ENCODE measurements at places on chromosomes 4 and X.

GRCh38 chr4:2765832-2766526, 9.8 kb upstream of the TNIP2 start:
- no peak for DNase-seq

- DNase-seq, result no peak
Measured at GRCh38 chr4:94519019-94519418, 67.3 kb downstream of the PDLIM5 start.

DNA sequence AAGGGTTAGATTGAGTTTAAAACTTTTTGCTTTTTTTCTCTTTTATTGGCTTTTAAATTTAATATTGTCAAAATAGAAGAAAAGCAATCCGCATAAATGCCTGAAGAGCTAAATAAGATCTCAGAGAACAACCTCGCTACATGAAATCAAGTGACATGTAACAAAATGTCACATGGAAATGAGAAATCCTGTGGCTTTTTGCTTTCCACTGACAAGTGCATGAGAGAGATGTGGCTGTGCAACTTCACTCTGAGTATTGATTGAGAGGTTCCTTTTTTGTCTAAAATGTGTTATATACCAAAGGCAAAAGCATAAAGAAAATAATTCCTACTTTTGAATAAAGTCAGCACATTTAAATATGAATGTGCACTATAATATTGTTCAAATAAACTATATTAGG, 263.5 kb downstream of the MAPK10 start:
- no peak for DNase-seq

GRCh38 chr4:10115797-10116568, 616 bp downstream of the WDR1 start:
- peak; percentile 63 for DNase-seq

GRCh38 chr4:3847211-3847940, 81.2 kb downstream of the ADRA2C start:
- no peak for DNase-seq

DNA sequence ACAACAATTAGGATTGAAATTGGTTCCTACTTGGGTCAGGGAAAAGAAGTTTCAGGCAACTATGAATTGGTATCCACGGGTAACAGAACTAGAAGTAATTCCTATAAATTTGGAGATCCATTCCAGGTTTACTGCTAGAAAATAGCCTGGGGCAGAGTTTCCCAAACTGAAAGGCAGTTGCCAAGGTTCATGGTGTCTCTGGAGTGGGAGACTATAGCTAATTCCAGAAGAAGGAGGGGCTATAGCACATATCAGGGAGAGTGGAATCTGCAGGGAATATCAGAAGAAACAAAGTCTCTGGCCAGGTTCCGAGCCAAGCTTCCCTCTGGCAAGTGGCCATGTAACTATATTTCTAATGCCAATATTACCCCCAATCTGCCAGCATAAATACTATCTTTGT, 166.3 kb downstream of the GALNTL6 start:
- DNase-seq, result no peak

DNA sequence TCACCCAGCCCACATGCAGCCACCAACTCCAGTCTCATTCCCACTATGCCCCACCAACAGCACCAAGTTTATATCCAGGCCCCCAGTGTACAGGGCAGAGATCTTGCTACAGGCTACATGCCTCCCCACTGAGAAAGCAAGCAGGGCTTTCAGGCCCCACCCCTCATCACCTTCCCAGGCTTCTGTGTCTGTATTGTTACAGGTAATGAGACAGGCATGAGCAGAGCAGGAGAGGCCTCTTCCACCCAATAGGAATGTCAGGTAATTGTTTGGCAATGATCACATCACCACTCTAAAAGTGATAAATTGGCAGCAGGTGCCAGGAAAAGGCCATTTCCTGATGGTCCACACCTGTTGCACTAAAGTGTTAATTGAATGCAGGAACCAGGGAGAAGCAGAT, 102.5 kb downstream of the ZNF518B start:
- DNase-seq, result no peak

- no peak for DNase-seq
Measured at GRCh38 chrX:108420481-108420880, 17.7 kb downstream of the COL4A6 start.

DNA sequence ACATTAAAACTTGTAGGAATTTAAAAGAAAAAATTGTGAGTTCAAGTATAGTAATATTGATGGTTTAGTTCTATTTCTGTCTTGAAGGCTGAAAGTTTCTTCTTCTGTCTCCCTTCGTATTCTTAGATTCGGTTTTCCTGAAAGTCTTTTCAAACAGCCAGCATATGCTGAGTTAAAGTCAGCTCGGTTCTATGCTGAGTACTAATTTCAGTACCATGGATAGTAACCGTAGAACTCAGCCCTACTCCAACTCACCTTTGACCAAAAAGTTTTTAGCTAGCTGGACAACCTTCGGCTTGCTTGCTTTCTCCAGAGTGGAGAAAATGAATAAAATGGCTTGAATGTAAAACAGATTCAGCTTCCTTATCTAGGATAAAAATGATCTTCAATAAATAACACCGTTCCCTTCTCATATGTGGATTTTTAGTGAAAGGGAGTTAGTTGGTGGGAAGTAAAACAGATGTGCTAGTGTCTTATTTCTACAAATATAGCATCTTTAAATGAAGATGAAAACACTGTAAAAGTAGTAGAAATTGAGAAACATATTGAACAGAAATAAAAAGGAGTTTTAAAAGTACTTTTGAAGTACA, 5.2 kb downstream of the POU4F2 start:
- no peak for DNase-seq

DNA sequence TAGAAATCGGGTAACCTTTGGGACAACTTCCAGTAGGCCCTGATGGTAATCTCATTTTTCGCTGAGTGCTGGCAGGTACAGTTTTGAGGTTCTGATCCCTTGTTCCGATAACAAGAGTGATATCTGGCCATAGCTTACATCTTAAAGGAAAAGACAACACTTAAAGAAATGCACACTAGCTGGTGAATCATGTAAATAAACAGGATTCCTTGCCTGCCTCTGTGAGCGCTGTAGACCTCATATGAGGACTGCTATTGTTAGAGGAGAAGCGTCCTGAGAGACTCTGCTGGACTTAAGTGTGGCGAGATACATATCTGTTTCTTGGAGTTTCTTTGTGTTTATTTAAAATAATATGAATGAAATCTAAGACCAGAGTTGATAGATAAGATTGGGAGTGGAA, 149.3 kb upstream of the SLC4A4 start:
- DNase-seq, result no peak

DNA sequence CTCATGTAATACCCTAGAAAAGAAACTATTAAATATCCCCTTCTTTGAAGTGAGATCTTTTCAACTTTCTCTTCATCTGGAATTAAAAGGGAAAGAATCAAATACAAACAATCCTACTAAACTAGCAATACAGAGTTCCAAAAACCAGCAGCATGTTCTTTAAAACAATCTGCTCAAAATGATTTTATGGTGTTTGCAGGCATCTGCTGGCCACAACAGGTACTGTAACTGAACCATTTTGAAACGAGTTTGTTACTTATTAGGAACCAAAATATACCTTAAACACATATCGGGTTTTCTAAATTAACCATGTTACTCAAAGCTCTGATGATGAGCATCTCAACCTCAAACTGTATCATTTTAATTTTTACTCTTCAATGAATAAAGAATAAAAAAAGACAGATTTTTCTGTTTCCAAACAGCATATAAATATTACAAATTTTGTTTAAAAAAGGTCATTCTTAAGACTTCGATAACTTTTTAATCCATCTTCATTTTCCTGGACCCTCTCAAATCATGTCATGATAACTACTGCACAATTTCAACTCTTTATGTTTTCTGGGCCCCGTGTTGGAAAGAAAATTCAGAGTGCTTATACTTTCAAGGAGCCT, 56.5 kb downstream of the ARAP2 start:
- no peak for DNase-seq

- DNase-seq, result no peak
Measured at GRCh38 chr4:38144031-38144430, 183.8 kb downstream of the PTTG2 start.

GRCh38 chr4:176779421-176779820, 13.3 kb downstream of the VEGFC start:
- no peak for DNase-seq

DNA sequence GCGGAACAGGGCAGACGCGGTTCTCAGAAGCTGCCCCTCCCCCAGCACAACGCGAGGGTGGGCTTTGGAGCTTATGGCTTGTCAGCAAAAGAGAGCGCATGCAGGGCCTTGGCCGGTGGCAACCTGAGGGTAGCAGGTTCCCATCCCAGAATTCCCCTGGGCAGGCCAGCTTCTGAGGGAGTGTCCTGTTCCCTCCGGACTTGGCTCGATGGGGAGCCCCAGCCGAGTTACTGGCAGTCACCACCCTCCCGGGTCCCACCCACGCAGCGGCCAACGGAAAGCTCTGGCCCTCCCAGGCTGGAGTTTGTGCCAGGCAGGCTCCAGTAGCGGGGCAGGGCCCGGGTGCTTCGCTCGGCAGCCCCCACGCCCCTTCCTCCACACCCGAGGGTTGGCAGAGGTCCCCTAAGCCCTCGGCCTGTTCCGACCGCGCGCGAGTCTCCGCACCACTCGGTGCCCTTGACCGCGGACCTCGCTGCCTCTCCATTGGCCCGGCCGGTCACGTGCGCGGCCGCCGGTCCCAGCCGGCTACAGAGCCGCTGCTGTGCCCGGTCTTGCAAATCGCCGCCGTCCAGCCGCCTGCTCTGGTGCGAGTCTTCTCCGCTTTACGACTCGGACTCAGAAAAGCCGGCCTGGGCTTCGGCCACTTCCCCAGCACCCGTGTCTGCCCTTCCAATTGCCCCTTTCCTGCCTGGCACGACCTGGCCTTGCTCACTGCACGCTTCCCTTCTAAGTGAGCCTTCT, 20.9 kb upstream of the MTM1 start:
- DNase-seq, result no peak

DNA sequence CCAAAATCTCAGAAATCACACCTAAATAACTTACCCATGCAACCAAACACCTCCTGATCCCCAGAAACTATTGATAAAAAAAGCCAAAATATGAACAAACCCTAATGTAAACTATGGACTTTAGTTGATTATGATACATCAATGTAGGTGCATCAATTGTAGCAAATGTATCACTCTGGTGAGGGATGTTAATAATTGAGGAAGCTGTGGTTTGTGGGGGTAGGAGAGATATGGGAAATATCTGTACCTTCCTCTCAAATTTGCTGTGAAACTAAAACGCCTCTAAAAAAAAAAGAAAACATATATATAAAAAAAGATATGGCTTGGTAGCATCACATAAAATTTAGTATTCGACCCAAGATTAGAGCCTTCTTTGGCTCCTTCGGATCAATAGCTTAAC, 144.3 kb upstream of the CPEB2 start:
- no peak for DNase-seq

GRCh38 chr4:130760246-130760645, 1664.3 kb downstream of the C4orf33 start:
- no peak for DNase-seq

DNA sequence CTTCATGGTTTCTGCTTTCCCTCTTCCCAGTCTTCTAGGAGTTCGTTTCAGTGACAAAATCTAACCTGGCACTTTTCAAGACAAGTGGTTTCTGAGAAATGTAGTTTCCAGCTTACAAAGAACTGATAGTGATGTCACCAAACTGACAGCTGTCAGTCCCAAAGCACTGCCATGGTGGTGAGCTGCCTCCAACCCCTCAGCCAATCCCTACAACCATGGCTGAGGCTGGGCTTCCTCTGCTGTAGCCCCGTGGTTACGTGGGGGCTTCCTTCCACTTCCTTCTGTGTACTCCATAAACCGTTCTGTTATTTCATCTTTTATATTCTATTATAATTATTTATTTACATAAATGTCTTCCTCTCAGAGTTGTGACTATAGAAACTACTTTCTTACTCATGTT, 198.6 kb upstream of the AGA start:
- DNase-seq, result no peak

DNA sequence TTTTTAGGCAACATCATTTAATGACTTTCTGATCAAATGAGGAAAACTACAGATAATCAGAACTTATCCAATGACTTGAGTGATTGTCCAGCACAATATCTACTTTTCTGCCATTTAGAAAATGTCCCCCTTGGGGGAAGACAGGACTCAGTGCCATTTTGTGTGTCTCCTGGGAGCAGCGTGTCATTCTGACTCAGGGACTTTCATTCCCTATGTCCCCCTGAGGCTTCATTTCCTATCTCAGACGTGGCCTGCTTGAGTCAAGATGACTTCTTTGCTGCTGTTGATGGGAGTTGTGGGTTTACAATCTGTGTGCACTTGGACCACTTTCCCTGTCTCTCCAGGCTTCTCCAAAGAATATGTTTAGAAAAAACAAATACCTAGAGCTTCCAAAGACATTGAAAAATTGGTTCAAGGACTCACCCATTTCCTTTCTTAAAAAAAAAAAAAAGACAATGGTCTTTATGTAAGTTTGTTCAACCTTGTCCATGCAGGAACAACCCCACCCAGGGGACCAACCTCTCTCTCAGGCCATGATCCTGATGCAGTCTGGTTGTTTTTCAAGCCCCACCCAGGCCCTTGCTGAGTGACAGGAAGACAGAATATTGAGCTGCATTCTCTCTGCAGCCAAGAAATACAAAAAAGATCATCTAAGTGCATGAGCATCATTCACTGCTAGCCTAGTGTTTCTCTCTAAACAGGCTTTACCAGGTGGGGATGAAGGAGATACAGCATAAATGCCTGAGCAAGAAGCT, 34.3 kb upstream of the TMEM154 start:
- DNase-seq, result no peak

- DNase-seq, result no peak
Measured at GRCh38 chr4:39616651-39617050, 22.0 kb downstream of the SMIM14 start.

DNA sequence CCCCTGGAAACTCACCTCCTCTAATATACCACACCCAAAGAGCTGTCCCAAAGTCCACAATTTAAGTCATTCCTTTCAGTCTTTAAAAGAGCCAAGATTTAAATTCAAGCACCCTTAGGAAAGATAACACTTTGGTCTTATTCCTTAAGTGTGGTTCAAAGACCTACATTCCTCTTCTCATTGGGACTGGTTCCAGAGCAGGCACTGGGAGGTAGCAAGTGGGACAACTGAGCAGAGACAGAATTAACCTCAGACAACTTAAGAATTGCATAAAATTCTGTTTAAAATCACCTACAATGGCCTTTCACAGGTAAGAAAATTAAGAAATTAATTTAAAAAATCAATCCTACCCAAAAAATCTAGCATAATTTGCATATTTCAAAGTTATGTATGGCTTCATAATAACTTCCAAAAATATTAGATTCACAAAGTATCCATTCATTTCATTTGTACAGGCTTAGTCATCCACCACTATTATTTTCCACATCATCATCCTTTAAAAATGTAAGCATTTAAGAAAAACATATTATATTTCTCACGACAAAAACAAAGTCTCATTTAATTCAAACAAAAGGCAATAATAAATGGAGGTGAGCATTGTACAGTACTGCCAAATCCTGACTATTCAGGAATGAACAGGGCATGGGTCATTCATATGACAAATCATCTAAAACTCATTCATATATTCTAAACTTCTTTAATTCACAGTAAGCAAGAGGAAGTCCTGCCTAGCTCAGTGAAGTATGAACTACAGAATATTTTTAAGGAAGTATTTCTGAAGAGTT, 13.6 kb downstream of the PRSS12 start:
- DNase-seq, result no peak

DNA sequence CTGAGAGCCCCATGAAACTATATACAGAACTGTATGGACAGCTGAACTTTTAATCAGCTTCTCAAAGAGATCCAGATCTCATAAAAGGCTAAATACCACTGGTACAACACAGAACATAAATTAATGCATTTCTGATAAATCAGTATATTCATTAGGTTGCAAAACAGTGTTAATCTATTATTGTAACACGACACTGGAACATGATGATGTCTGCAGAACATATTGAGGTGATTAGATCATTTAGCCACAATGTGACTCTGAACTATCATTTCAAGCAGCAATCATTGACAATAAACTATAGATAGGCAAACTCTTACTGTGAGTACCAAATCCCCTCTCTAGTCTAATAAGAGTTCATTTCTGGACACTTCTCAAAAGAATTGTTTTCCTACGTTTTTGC, 50.3 kb downstream of the GASK1B start:
- no peak for DNase-seq
